Amniotic epithelial cell (primary cell): ENCODE measurements at places on chromosomes 2 and 18.

- peak; percentile 36 for DNase-seq
Observed at GRCh38 chr2:13009027-13009642, 292.4 kb downstream of the TRIB2 start.

- DNase-seq = no peak
Observed at GRCh38 chr2:197248001-197248401, 62.6 kb downstream of the ANKRD44 start.

- DNase-seq = no peak
Observed at GRCh38 chr2:191001032-191001431, 12.9 kb downstream of the STAT1 start.

DNA sequence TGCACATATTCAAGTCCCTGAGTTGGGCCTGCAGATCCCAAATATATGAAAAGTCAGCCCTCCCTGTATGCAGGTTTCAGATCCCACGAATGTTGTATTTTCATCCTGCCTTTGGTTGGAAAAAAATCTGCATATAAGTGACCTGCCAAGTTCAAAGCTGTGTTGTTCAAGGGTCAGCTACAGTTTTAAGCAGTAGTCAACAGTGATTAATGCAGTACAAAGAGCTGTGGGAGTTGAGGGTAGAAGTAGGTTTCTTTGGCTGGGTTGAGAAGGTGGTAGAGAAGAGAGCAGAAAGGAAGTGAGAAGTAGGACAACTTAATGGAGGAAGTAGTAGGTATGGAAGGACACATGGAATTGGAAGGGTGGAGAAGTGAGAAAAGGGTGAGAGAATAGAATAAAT is 127.9 kb downstream of the ANKRD44 start:
- no peak for DNase-seq

- no peak for DNase-seq
Observed at GRCh38 chr2:205772983-205773382, 90.7 kb downstream of the NRP2 start.
